K562 (cell line): ENCODE measurements at places on chromosomes 3 and 15. TPM values are rescaled to one million over a fixed set of nuclear protein-coding genes. Genes with fewer than 3 reads are reported as not detected.

Gene POPDC2
- polyA plus RNA-seq, result 0.32 and 1.00 TPM in 2 replicates

GRCh38 chr3:133995264-133995663 lies 34.5 kb downstream of the SLCO2A1 start:
- DNase-seq, result no peak

DNA sequence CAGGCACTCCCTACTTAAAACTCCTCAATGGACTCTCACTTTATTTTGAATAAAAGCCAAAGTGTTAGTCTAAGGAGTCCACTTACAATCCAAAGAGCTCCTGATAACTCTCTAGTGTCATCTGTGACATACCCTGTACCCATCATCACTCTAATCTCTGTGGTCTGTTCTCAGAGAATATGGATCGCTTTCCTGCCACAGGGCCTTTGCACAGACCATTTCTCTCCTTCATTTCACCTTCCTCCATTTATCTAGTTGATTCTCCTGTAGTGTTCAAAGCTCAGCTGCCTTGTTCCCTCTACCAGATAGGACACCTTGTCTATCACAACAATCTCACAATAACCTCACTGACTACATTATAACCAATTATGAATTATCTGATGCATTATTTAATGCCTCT lies 185.4 kb upstream of the KBTBD8 start:
- DNase-seq, result no peak

GRCh38 chr3:42079701-42080452 lies 11.3 kb upstream of the TRAK1 start:
- no peak for DNase-seq

- no peak for DNase-seq
Observed at GRCh38 chr3:127680798-127681221, 8.1 kb downstream of the ABTB1 start.

GRCh38 chr3:118809696-118810498 lies 224.7 kb downstream of the IGSF11 start:
- no peak for DNase-seq

DNA sequence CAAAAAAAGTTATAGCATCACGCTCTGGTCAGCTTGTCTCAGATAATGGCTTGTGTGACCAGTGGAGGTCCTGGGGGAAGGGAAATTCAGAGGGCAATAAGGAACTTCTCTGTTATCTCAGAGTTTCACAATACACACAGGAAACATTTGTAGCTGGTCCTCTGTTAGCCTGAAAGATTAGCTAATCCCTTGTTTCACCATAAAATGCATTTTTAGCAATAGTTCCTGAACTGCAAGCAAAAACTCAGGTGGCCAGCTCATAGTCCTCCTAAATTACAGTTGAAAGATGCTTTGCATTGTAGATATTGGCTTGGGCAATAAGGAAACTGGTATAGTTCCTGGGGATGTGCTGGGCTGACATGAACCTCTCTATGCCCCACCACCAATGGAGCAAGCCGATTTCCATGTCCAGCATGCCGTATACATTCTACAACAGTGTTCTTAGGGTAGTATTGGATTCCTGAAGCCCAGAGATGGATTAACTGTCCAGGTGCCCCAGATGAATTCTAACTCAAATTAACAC lies 141.5 kb upstream of the TBL1XR1 start:
- peak; percentile 45 for DNase-seq

Gene SOX14
- 0.08 TPM in 1 of 2 replicates, not detected in the other for polyA plus RNA-seq

- DNase-seq, result no peak
Observed at GRCh38 chr15:31344823-31345605, 18.4 kb downstream of the KLF13 start.

Gene TMIE
- not detected in 2 replicates for polyA plus RNA-seq

DNA sequence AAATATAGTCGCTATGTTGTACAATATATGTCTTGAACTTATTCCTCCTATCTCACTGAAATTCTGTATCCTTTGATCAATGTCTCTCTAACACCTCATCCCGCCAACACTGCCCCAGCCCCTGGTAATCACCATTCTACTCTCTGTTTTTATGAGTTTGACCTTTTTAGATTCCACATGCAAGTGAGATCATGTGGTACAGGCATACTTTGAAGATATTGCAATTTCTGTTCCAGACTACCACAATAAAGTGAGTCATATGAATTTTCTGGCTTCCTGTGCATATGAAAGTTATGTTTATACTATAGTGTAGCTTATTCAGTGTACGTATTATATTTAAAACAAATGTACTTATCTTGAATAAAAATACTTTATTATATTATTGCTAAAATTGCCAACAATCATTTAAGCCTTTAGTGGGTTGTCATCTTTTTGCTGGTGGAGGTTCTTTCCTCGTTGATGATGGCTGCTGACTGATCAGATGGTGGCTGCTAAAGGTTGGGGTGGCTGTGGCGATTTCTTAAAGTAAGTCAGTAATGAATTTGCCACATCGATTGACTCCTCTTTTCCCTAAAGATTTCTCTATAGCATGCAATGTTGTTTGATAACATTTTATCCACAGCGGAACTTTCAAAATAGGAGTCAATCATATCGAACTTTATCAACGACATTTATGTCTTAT lies 257.2 kb downstream of the NFKBIZ start:
- DNase-seq, result no peak

- no peak for DNase-seq
Observed at GRCh38 chr3:194775266-194775665, 89.6 kb downstream of the FAM43A start.

Gene PSTPIP1
- polyA plus RNA-seq, result not detected in 2 replicates

DNA sequence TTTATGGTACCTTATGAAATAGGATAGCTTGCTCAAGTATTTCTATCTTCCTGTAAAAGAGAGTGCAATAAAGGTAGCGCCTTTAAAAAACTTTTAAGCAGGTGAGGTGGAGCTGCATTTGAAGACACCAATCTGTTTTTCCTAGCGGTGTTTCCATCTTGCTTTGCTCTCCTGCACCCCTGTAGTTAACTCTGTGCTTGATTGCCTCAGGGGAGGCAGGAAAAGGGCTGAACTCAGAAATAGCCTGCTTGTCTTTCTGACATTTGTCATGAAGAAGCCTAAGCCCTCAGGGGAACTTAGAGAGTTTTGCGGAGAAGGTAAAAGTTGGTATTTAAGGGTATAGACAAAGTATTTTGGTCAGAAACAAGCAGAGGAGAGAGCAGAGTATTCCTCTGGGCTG lies 63.0 kb upstream of the TPRG1 start:
- DNase-seq, result no peak

DNA sequence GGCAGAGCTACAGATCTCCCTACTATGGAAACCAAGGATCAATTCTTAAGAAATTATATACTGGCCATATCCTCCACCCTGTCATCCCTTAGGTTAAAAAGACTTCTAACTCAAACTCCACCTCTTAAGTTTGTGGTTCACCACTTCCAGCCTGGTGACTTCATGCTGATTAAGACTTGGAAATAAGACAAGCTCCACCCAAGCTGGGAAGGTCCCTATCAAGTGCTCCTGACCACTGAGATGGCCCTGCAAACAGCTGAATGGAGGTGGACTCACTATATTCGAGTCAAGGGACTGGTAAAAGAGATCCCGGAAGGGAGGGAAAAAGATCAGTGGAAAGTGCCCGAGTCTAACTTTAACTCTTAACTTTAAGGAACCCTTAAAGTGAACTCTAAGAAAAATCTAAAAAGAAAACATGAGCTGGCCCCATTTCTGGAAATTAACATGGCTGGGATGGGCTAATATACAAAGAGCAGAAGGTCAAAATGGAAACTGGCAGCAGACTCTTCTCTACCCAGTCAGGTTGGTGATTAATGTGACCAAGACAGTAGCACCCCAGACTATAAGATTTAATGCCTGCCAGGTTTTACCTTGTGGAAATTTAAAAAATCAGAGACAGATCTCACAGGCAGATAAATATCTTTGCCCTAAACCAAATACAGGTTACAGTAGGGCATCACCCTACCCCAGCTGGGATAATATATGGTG lies 43.9 kb downstream of the PPCDC start:
- DNase-seq, result peak; percentile 80

DNA sequence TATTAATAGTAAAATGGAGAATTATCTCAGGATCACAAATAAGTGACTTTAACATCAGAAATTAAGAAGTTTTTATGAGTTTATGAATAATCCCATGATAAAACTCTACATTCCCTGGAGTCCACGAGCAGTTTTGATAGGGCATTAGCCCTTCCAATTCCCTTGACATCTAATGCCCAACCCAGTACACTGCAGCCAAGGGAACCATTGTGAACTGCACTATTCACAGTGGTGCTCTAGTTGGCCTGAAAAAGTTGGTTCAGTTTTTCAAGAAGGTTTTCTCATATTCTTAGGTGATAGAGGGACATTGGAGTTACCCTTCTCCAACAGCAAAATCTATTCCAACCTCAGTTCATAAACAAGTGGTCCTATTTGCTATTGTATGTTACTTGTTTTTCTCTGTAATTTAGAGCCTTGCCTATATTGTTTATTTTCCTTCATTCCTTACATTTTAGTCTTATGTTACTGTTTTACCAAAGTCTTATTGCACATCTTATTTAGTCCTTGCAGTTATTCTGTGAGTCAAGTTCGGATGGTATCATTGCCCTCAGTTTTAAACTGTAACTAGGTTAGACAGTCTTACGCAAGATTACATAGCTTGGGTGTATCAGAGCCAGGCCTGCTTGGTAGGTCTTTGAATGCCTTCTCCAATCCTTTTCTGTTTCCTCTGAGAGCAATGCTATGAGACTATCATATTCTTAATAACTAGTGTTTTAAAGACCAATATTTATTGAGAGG lies 57.9 kb upstream of the SAMMSON start:
- DNase-seq, result no peak

- no peak for DNase-seq
Observed at GRCh38 chr3:128352326-128352725, 114.4 kb downstream of the DNAJB8 start.

Gene CLEC3B
- polyA plus RNA-seq, result not detected in 2 replicates

DNA sequence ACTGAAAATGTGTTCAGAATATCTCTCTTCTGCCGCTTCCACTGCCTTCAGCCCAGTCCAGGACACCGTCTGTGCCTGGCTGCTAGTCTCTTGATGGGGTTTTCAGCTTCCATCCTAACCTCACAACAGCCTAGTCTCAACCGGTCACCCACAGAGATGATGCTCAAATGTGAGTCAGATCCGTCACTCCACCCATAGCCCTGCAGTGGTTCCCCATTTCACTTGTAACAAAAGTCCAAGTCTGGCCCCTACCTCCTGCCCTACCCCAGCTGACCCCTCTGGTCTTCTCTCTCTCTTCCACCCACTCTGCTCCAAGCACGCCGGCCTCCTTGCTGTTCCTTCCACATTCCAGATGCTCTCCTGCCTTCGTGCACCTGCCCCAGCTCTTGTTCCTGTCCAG lies 68.1 kb downstream of the PPARG start:
- no peak for DNase-seq

Gene ATP8B4
- polyA plus RNA-seq, result 0.48 and 0.88 TPM in 2 replicates

GRCh38 chr15:79015416-79015815 lies 70.6 kb upstream of the CTSH start:
- DNase-seq, result no peak

Gene EHHADH
- 4.9 and 6.1 TPM in 2 replicates for polyA plus RNA-seq

DNA sequence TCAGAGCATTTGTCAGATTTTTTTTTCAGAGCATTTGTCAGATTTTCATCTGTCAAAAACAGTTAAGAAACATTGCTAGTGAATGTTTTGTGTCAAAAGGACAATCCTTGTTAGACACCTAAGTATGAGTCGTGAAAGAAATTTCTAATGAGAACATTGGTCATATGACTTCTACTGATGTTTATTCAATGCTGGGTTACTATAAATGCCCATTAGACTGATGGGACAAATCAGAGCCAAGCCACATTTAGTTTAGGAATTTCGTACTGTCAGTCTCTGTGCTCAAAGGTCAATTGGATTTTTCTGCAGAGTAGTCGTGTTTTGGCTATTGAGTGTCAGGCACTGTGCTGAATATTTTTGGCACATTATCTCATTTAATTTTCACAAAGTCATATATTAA lies 31.6 kb downstream of the TSC22D2 start:
- no peak for DNase-seq

DNA sequence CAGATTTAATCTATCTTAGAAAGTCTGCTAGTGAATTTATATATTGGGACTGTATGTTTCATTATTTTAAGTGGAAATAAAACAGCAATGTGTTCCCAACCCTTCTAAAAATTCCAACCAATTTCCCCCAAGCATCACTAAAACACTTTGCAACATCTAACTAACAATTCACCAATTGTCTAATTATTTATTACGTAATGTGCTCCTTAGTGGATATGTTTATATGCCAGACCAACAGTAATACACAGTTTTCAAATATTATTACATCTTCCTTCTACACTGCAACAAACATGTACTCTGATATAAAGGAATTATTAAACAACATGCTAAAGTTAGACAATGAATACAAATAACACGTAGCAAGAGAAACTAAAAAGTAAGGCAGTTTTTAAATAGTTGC lies 262.6 kb upstream of the THBS1 start:
- no peak for DNase-seq

Gene VWA5B2
- not detected in 2 replicates for polyA plus RNA-seq

GRCh38 chr3:124117486-124117885 lies 125.6 kb upstream of the ROPN1 start:
- no peak for DNase-seq

DNA sequence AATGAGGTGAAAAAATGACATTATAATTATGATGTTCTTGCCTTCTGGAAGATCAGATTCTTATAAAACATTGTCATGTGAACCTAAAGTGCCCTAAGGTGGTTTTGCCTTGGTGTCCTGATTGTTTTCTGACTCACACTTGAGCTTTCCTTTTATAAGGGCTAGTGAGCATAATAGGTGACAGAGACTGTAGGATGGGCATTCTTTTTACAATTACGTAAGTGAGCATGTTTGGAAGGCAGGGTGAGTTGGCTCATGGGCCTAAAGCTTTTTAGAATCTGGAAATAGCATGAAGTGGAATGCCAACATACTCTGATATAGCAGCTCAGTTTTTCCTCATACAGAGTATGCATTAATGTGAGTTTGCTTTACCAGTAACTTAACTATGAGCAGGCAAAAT lies 41.2 kb downstream of the CRYBG3 start:
- DNase-seq, result no peak

Gene REC114
- polyA plus RNA-seq, result not detected in 2 replicates

Gene CSPG5
- polyA plus RNA-seq, result 2.6 and 4.5 TPM in 2 replicates

GRCh38 chr3:184647405-184647936 lies 64.4 kb downstream of the MAGEF1 start:
- no peak for DNase-seq

GRCh38 chr3:142960322-142960850 lies 3.1 kb downstream of the PAQR9 start:
- no peak for DNase-seq

Gene ST3GAL6
- polyA plus RNA-seq, result not detected in 2 replicates

Gene CD276
- polyA plus RNA-seq, result 2.1 and 2.3 TPM in 2 replicates

- no peak for DNase-seq
Observed at GRCh38 chr3:5828251-5828650, 640.7 kb downstream of the EDEM1 start.

Gene GRIP2
- polyA plus RNA-seq, result 0.03 TPM in 1 of 2 replicates, not detected in the other

GRCh38 chr3:4512895-4513616 lies 19.9 kb downstream of the ITPR1 start:
- DNase-seq, result peak; percentile 71

DNA sequence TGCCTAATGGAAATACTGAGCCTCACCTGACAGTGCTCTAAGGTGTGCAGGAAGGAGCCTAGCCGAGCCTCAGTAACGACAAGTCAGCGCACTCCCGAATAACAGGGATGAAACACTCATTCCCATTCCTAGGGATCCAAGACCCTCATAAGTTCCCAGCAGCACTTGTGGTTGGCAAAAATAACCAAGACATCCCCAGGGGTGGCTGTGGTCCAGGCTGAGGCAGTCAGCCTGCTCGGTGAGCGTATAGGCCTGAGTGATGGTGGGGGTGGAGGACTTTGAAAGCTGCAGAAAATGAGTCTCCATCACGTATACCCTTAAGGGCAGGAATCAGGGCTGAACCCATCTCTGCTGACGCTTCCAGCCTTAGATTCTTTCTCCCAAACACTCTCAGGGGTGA lies 120.1 kb downstream of the SMAD6 start:
- DNase-seq, result no peak

- no peak for DNase-seq
Observed at GRCh38 chr3:187705164-187705563, 2.8 kb upstream of the RTP2 start.

Gene CHRNA5
- polyA plus RNA-seq, result 7.1 and 11.7 TPM in 2 replicates
